Cerebellum (tissue), 4 donors: ENCODE measurements at places on chromosomes 1 and 21.
A peak's percentile ranks its signal among the peaks of the same experiment; 100 is the strongest.

- DNase-seq = no peak
Observed at GRCh38 chr1:214416858-214417257, 134.5 kb downstream of the PTPN14 start.

DNA sequence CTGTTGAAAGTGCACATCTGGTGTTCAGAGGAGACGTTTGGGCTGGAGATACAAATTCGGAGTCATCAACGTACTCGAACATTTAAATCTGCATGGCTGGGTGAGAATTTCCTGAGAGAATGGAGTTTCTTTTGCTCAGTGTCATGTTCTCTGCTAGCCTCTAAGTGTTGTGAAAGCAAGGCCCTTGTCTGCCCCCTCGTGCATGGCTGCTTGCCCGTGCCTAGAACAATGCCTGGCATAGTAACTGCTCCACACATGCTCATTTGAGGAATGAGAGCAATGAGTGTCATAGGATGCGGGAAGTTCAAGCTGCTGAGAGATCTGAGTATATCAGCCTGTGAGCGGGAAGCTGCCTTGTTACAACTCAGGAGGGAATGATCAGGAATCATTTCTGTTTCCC, 171.1 kb upstream of the CSF3R start:
- DNase-seq = peak; percentile 12

DNA sequence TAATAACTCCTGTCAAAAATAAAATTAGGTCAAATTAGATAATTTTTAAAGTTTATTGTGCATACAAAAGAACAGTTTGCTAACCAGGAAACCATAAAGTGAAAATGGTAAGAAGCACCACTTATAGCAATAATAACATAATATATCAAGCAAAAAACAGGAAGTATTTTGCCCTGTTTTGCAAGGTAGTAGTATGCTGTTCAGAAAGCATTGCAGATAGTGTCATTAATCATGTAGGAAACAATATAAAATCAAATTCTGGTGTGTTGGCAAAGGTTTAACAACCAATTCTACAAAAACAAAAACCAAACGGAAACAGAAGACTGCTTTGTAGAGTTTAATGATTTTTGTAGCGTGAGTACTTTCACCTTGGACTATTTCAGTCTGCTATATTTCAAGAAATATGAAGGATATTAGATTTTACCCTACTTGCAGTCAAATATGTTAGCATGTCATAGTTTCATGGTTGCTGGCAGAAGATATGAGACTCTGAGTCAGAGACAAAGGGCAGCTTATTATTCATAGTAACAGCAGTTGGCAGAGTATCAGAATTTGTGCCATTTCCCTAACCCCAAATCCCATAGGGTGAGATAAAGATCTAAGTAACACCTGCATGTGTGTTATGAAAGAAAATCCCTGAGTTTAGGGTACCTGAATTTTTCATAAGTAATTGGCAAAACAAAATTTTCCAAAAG, 729.0 kb upstream of the BRINP3 start:
- no peak for DNase-seq

DNA sequence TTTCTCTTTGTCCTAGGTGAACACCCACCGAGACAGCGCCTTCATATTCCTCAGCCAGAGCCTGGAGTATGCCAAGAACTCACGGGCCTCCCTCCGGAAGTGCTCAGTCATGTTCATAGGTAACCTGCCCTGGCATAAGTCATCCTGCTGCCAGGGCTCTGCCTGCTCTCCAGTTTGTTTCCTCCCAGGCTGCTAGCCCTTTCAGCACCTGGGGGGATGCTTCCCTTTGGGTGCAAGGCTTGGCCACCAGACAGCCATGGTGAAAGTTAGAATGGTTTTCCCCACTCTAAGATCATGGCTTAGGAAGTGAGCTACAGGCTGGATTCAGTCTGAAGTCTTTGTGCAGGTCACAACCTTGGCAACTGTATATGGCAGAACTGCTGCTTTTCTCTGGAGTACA, 9.2 kb upstream of the TTC4 start:
- no peak for DNase-seq
